ENCODE measurements at places on chromosomes 2 and 18.

GRCh38 chr2:38037757-38038621 lies 38.0 kb downstream of the CYP1B1 start:
- DNase-seq, result no peak

- peak; percentile 66 for DNase-seq
Observed at GRCh38 chr18:2871111-2871720, 24.4 kb downstream of the EMILIN2 start.

DNA sequence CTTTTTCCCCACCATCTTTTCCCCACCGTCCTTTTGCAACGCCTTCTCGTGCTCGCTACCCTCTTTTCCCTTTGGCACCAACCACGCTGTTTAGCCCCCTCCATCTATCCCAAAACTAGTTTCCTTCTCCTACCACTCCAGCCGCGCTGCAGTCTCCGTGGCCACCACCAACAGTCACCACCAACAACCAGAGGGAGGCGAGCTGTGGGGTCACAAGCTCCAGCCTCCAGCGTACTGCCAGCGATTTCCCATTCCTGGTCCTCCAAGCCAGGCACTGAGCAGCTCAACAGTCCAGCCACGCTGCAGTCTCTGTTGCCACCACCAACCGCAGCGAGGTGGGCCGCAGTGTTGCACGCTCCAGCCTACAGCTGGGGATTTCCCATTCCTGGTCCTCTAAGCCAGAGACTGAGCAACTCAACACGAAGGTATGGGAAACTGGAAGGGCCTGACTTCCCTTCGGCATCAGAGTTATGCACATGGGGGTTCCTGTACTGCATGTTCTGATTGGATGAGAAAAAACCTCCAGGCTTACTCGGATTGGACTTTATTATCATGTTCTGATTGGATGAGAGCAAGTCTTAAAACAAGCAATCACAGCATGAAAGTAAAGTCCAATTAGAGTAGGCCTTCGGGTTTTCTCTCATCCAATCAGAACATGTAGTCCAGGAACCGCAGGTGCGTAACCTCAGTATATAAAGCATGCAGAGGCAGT lies 42.3 kb upstream of the IMP4 start:
- DNase-seq, result no peak

- no peak for DNase-seq
Observed at GRCh38 chr2:65781756-65782155, 349.4 kb upstream of the SPRED2 start.

- no peak for DNase-seq
Observed at GRCh38 chr18:63283305-63284094, 36.1 kb downstream of the BCL2 start.

- no peak for DNase-seq
Observed at GRCh38 chr2:158042666-158043065, 59.0 kb upstream of the UPP2 start.

- DNase-seq, result no peak
Observed at GRCh38 chr2:189522435-189523151, 58.0 kb downstream of the SLC40A1 start.

All from coronary artery (tissue), 2 donors.